ENCODE measurements at places on chromosomes 4 and X.

- DNase-seq, result no peak
Observed at GRCh38 chr4:53732661-53733060, 141.4 kb upstream of the LNX1 start.

- no peak for DNase-seq
Observed at GRCh38 chr4:84091266-84091665, 407.8 kb downstream of the NKX6-1 start.

- DNase-seq, result no peak
Observed at GRCh38 chrX:119755981-119756533, 2.3 kb upstream of the SOWAHD start.

- DNase-seq, result no peak
Observed at GRCh38 chr4:13907255-13907751, 279.8 kb upstream of the BOD1L1 start.

DNA sequence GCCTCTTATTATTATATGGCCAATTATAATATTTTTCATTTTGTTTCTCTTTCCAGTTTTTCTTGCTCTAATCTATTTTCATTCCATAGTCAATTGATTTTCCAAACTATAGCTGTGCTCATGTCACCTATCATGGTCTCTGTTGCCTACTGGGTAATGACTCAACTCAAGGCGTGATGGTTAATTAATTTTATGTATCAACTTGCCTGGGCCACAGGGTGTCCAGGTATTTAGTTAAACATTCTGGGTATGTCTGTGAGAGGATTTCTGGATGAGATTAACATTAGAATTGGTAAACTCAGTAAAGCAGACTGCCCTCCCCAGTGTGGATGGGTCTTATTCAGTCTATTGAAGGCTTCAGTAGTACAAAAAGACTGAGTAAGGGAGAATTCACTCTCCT lies 9.9 kb downstream of the FHIP1A start:
- DNase-seq, result no peak

DNA sequence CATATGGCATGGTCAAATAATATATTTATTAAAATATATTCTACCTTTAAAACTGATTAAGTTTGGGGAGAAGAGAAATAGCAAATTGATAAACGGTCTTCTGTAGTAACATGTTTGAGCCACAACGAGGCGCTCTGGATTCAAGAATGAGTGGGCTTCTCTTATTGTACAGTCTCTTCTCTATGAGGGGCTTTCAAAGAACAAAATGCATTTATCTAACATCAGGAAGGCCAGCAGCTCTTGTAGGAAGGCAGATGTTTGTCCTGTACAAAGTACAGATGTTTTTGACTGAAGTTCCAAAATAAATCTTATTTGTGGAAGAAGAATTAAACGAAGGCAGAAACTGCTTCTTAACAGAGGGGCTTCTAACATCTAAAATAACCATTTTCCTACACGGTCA lies 153.6 kb downstream of the RASL11B start:
- no peak for DNase-seq

DNA sequence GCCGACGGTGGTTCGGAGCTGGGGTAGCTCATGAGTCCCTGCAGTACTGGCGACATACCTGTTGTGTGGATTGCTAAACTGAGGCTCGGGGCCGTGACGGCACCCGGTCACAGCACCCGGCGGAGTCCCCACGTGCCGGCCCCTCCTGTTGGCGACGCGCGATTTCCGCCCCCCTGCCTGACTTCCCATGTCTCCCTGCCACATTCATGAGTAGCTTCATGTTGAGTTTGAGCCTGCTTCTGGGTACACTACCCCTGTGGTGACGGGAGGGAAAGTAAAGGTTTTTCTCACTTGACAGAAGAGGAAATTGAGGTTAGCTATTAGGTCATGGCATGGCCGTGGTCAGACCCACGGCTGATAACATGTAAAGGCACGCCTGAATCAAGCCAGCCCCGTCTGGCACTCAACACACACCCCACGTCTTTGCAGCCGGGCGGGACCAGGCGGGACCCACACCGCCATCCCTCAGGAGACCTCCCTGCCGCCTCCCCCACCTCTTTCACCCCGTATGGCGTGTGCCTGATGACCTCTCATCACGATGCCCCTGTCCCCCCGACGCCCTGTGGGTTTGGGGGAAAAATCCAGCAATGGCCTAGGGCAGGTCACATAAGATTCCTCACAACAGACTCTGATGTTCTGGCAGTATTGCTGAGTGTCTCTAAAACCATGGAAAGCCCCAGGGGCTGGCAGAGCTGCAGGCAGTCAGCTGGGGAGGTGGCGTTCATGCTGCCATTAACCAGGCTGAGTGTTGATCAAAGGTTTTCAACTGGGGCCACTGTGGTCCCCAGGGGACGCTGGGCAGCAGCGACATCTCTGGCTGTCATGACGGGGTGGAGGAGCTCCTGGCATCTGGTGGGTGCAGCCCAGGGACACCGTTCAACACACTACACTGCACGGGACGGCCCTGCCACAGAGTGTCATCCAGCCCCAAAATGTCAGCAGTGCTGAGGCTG lies 29.2 kb downstream of the P2RY8 start:
- DNase-seq, result no peak

DNA sequence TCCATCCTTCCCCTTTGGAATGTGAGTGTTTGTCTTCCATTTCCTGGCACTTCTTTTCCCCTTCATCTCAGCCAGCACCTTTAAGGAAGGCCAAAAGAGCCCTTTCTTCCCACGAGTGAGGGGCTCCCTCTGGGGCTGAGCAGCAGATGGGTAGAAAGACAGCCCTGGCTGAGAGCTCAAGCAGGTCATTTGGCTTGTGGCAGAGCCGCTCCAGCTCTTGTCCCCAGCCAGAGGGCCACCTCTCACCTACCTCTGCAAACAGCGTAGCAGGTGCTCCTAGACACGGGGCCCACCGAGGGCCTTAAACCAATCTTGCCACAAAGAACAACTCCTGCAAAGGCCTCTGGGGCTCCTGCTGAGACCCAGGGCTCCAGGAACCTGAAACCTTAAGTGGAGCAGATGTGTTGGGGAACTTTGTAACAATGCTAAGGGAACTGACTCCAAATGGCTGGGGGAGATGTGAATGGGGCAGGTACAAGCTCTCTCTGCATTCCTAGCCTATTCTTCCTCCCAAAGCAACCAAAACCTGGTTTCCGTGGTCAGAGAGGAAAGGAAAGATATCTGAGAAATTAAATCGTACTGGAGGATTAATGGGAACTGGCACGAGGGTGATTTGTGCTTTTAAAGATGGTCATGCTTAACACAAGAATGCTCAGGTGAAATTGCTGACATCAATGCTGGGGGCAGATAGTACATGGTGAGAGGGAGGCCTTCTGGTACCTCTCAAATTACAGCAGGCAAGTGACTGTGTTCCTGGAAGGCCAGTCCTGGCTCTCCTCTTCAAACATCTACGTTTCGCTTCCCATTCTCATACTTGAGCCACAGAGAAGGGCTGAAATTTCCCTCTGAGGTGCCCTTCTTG lies 27.0 kb downstream of the TFDP3 start:
- no peak for DNase-seq

GRCh38 chrX:66074920-66075879 lies 35.3 kb upstream of the VSIG4 start:
- DNase-seq, result peak; percentile 76

- no peak for DNase-seq
Observed at GRCh38 chr4:137194670-137195069, 337.6 kb downstream of the PCDH18 start.

DNA sequence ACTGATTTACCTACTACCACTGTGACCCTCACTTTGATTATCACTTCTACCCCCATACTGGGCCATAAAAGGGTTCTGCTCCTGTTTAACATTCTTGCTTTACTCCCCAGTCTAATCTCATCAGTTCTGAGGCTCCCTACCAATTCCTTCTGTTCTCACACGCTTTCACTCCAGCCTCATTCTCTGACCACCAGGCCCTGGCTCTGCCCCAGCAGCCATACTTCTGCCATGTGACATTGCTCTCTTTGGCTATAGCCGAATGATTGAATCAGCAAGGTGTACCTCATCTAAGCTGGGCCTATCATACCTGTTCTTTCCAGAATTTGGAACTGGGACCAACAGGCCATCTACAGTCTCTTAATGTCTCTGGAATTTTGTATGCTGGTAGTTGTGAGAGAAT lies 14.4 kb upstream of the ELF2 start:
- DNase-seq, result no peak

GRCh38 chr4:158777423-158778155 lies 8.8 kb downstream of the FNIP2 start:
- no peak for DNase-seq

GRCh38 chr4:39204543-39204942 lies 22.2 kb downstream of the WDR19 start:
- no peak for DNase-seq

DNA sequence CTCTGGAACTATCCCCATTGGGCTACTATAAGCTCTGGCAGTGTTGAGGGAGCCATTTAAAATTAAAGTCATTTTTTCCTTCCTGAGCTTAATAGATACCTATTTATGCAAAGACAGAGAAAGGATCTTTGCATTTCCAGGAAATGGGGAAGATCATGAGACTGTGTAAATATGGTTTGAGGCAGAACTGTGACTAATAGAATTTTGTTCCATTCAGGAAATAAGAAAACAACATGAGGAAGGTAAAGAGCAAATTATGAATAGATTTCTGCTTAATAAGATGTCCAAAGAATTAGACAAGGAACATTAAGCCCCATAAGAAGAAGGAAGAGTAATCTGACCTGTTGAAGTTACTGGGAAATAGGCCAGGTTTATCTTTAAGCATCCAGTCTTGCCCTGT lies 17.8 kb upstream of the TBC1D19 start:
- DNase-seq, result no peak

- DNase-seq, result no peak
Observed at GRCh38 chrX:42117318-42117717, 194.0 kb upstream of the CASK start.

- DNase-seq, result no peak
Observed at GRCh38 chr4:173506597-173507211, 23.3 kb downstream of the HAND2 start.

- no peak for DNase-seq
Observed at GRCh38 chr4:124980276-124980752, 267.8 kb upstream of the ANKRD50 start.

- no peak for DNase-seq
Observed at GRCh38 chr4:42633605-42634388, 23.1 kb downstream of the ATP8A1 start.

- no peak for DNase-seq
Observed at GRCh38 chrX:3219667-3220066, 126.8 kb downstream of the MXRA5 start.

GRCh38 chr4:119489305-119489704 lies 139.3 kb downstream of the PDE5A start:
- DNase-seq, result no peak

GRCh38 chr4:176539091-176539784 lies 219.5 kb downstream of the SPCS3 start:
- no peak for DNase-seq

- DNase-seq, result no peak
Observed at GRCh38 chr4:150283689-150284088, 205.4 kb downstream of the DCLK2 start.

DNA sequence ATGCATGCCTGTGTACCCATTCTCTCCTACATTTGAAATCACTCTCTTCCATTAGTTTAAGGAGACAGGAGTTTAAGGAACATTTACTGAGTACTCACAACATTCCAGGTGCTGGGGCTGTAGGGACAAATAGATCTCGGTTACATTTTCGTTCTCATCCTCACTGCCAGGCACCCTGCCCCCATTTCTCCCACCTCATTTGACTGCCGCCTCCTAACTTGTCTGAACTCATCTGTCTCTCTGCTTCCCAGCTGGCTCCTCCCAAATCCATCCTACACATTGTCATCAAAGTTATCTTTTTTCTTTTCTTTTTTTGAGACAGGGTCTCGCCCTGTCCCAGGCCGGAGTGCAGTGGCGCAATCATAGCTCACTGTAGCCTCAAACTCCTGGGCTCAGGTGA lies 19.8 kb upstream of the MPC1L start:
- DNase-seq, result no peak

- DNase-seq, result no peak
Observed at GRCh38 chrX:20421275-20421674, 154.6 kb upstream of the RPS6KA3 start.

- no peak for DNase-seq
Observed at GRCh38 chr4:15034071-15034764, 31.9 kb downstream of the CPEB2 start.

DNA sequence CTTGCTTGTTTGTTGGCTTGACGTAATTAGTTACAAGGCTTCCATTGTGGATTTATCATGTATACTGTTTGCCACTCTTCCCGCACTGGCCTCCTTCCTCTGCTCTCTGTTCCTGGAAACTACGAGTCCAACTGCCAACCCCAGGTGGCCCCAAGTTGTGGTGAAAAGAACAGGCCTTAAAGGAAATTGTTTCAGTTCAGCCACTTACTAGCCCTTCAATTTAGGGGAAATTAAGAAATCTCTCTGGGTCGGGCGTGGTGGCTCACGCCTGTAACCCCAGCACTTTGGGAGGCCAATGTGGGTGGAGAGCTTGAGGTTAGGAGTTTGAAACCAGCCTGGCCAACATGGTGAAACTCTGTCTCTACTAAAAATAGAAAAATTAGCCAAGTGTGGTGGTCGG lies 28.0 kb downstream of the RBM47 start:
- DNase-seq, result peak; percentile 46

- DNase-seq, result peak; percentile 49
Observed at GRCh38 chr4:20625426-20625825, 74.8 kb upstream of the PACRGL start.

DNA sequence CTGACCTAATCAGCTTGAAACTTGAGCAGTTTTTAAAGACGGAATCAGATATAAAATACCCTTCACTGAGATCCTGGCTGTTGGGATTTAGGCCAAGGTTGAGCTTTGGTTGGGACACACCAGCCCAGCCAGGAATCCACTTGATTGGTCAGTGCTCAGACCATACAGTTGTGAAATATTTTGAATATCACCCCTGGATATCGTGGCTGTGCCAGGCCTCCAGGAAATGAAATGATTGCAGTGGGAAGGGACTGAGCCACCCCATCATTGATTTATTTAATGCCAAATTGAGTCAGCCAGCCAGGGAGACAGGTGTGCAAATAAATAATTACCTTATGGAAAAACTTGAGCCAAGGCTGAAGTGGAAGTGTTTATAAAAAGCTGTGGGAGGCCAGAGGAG lies 128.4 kb upstream of the SCML1 start:
- DNase-seq, result no peak

- no peak for DNase-seq
Observed at GRCh38 chrX:53048169-53049126, at the start of gene GPR173. Gene GPR173, plus strand, starts transcription at chrX:53048789. Its CDS starts 27,833 bp downstream, at chrX:53076622.

DNA sequence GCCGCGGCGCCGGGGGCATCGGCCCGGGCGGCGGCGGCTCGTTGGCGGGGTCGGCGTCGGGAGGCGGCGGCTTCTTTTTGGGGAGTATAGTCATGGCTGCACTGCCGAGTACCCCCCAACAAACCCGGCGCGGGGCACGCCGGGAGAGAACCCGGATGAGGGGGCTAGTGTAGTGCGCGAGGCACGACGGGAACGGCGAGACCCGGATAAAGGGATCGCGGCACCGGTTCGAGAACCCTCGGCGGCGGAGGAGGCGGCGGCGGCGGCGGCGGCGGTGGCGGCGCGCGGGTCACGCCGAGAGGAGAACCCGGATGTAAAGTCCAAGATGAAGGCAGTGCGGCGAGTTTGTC lies at the start of gene OTUD5:
OTUD5 (minus strand) TSS at position 131 of the 350 bp plus-strand sequence; CDS start at position 94, 37 bp downstream.
- no peak for DNase-seq

DNA sequence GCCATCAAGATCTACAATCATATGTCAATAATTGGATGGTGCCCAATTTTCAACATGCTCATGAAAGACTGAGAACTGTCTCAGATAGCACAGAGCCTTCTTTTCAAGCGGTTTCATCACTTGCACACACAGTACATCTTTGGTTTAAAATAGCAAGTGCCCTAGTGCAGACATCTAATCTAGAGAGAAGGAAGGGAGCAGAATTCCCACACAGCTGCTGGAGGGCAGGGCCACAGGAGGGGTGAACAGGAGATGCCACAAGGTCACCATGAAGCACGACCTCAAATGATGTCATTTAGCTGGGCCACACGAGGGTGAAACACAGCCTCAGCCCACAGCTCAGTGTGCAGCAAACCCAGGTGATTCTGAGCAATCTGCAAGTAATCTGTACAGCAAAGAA lies 24.3 kb downstream of the LEF1 start:
- DNase-seq, result no peak

Measured in AML-193 (cell line).